NCI-H226 (cell line): ENCODE measurements at places on chromosomes 6 and 20.

DNA sequence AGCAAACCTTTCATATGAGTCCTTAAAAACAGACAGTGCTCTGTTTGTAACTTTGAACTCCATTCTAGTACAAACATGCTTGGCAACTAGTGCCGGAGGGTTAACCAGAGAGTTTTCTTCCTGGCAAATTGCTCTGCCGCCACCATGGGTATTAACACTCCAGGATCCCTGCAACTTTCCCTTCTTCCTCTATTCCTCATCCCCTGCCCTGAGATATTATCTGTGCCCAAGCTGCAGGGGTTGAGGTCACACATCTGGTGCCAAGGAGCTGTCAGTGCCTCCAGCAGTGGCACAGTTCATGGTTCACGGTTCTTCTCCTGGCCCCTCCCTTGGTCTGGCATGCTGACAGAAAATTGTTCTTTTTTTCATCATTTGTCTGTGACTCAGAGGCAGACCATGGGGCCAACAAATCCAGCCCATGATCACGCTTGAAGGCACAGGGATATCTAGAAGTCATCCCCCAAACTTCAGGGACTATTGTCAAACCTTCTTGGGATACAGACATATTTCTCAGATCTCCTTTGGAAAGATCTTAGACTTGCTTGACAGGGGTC is 77.5 kb downstream of the ATXN1 start:
- DNase-seq = peak; percentile 63

GRCh38 chr20:47620808-47621805 is 119.4 kb downstream of the NCOA3 start:
- peak; percentile 28 for DNase-seq

DNA sequence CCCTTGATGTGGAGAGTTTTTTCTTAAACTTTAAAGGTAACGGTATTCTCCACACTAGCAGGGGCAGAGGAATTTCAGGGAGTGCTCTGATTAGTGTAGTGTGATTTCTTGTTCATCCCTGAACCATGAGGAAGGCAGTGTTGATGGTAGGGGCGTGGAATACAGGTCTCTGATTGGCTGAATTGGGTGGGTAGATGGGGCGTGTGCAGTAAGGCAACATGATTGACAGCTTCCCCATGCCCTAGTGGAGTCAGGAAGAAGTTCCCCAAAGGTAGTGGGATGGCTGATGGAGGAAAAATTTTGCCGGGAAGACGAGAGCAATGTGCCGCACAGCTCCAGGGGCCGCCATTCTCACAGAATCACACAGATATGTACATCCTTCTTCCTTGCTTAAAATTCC is 97.4 kb upstream of the SALL4 start:
- DNase-seq = no peak

- peak; percentile 49 for DNase-seq
These were observed 639 bp upstream of the CD24 start for GRCh38 chr6:106974999-106975737.

GRCh38 chr6:31952140-31952805 is 6.4 kb downstream of the CFB start:
- DNase-seq = peak; percentile 46

DNA sequence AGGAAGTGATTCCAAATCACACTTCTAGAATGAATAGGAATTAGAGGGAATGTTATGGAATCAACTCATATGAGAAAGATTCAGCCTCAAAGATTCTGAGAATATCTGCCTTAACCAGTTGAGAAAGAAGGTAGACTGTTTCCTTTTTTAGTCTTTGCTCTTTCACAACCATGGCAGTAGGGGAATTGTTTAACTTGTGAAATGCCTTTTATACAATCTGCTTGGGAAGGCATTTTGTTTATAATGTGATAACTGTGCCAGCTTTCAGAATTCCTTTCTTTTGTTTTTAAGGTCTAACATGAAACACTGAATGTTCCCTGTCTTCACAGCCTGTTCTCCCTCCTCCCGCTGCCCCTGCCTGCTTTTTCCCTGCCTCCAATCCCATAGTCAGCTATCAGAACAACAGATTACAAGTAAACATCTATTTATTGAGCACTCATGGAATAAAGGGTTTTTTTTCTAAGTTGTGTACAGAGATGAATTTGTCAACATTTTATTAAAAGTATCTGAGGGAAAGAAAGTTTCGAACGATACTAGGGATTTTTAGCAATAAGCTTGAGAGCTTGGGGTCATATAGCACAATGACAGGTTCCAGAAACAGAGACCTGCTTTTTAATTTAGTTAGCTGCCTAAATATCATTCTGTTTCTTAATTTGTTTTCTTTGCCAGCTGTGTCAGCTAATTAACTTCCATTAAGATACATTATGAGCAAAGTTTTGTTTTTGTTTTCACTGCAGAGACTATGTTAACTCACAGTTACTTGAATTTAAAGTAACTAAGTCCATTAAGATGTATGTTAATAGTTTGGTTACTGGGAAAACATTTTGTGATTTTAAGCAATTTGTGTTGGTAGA is 28.3 kb upstream of the FBXO30 start:
- peak; percentile 6 for DNase-seq

DNA sequence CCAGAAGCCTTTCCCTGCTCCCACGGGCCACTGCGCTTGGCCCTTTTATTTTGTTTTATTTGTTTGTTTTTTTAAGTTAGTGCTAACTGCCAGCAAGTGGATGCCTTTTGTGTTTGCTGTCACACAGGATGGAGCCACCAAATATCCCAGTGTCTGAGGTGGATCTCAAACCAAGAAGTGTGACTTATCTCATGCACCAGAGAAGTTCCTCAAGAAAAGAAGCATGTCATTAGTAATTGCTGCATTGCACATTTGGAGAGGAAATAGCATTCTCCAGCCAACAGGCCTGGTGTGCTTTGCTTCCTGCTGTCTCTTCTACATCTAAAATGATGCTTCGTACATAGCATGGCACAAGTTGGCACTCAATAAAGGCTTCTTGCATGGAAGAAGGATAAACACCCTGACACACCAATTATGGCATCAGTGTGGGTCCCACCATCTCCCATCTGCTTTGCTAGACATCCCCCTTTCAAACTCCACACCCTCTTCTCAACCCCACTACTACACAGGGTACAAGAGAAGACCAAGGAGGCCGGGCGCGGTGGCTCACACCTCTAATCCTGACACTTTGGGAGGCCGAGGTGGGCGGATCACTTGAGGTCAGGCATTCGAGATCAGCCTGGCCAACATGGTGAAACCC is 1.9 kb upstream of the ATP9A start:
- DNase-seq = no peak

GRCh38 chr6:11413117-11413687 is 124.3 kb upstream of the TMEM170B start:
- DNase-seq = no peak

DNA sequence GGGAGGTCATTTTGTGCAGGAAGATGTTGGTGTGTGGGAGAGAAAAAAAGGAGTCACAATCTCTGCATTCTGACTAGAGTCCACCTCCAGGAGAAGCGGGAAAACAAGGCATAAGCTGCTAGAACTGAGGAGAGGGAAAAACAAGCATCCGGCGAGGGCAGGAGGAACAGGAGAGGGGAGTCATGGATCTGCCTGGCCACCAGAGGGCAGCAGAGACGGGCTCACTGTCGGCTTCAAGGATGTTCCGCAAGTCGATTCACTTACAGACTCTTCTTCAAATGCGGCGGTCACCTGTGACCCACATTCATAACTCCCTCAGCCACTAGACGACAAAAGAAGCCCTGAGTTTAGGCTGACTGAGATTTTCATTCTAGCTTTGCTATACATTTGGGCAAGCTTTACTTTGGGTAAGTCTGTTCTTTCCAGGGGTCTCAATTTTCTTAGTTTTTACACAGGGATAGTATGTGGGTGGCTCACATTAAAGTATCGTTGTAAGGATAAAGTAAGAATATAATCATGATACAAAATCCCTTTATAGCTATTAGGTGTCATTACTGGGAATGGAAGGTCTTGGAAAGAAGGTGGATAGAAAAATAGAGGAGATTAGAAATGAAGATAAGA is 6.6 kb upstream of the BTNL2 start:
- DNase-seq = peak; percentile 31

DNA sequence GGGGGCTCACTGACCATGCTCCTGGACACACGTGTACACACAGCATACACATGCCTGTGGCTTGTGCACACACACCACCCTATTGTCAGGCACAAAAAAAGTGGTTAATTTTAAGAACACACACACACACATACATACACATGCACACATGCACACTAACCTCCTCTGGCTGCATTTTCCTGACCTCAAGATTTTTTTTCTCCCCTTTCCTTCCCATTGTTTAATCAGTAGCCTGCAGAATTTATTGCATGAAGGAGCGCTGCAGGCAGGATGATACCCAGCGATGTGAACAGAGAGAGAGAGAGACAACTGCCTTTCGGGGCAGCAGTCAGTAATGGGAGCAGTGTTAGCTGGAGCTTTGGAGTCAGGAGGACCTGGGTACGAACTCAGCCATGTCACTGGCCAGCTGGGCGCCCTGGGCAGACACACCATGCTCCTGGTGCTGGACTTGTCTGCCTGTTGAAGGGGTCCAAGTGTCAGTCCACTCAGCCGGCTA is 990 bp upstream of the TRAF3IP2 start:
- no peak for DNase-seq

GRCh38 chr6:21886542-21887151 is 293.1 kb downstream of the SOX4 start:
- peak; percentile 16 for DNase-seq

DNA sequence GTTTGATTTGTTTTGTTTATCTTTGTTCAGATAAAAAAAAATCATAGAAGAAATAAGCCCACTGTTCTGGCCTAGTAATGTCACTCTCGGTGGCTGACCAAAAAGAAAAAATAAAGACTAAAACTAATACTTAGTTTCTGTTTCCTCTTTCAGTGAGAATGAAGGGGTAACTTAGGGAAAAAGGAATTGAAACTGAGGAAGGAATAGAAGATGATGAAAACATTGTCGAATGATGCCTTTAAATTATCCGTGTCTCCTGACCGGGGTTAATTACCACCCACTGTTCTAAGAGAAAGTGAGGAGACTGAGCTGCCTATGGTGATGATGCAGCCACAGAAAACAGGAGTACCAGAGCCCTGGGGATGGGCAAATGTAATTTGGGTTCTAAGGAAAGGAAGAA is 73.1 kb downstream of the PTCHD4 start:
- no peak for DNase-seq

- DNase-seq = no peak
These were observed 30.9 kb downstream of the ANGPT4 start for GRCh38 chr20:884983-885952.

DNA sequence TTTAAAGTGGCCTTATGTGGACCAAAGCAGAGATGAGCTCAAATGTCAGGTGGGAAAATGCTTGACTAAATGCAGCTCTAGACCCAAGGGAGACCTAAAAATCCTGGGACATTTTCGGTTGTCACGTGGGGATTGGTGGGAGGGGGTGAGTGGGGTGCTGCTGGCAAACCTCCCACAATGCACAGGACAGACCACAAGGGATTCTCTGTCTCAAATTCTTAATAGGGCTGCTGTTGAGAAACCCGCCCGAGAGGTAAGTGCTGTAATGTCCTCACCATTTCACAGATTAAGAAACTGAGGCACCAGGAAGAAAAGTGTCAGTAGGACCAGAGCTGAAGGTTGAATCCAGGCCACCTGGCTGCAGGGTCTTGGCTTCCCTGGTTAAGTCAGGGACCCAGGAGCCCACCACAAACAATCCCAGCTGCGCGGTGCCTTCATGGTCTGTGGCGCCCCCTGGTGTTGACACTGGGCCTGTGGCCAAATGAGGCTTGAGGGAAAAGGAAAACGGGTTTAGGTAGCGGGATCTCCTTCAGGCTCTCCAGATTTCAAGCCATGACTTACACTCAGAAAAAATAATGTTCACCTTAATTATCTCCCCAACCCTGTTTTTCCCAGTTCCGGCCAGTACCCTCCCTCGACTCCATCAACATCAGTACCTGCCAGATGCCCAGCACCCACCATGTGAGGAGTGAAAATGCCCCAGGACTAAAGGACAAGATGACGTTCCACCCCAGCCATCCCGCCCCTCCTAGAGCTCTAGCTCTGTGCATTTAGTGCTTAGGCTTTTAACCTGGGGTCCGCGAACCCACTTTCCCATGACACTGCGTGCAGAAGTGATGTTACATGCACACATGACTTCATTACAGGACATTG is 7.2 kb downstream of the HLA-G start:
- DNase-seq = no peak

DNA sequence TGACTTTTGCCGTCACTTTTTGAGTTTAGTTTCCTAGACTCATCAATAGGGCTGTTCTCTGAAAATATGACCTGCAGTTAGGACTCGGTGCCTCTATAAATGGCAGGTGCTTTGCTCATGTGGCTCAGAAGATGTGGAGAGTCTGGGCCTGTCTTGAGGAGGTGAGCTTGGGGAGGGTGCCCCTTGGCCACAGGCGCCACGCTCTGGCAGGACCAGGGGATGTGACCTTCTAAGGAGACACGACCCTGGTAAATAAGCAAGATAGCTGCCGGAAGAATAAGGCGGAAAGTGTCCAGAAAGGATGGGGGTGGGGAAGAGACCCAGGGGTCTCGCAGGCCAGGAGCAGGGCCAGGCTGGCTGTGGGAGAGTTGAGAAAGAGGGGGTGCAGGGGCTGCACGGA is 46.6 kb downstream of the TMEM242 start:
- DNase-seq = no peak

- DNase-seq = no peak
These were observed 19.0 kb downstream of the KIF3B start for GRCh38 chr20:32296412-32296811.

DNA sequence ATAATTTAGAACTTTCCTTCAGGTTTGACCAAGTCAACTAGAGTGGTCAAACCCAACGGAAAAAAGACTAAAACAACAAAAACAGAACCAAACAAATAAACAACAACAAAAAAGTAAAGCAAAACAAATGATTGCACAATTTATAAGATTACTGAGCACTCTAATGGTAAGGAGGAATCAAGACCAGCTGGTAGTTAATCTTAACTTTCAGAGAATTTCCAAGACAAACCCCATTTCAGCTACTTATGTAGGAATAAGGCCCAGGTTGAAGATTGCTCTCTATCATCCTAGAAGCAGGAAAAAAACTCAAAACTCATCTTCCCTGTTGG is 34.3 kb downstream of the UBD start:
- DNase-seq = no peak

GRCh38 chr20:47501116-47501481 is 588 bp upstream of the NCOA3 start:
- no peak for DNase-seq

DNA sequence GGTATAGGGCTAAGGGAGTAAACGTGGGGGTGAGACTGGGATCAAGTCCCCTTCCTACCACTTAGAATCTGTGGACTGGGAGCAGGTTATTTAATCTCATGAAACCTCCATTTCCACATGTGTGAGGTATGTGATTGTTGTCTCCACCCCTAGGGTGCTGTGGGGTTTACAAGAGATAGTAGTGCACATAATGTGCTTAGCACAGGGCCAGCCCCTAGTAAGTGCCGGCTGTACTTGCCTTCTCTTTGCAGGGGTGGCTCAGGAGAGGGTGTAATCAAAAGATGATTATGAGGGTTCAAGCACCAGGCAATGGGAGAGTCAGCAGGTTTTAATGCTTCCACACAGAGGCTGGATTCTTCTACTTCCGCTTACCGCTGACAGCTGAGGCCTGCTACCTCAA is 6.9 kb downstream of the NT5E start:
- no peak for DNase-seq

DNA sequence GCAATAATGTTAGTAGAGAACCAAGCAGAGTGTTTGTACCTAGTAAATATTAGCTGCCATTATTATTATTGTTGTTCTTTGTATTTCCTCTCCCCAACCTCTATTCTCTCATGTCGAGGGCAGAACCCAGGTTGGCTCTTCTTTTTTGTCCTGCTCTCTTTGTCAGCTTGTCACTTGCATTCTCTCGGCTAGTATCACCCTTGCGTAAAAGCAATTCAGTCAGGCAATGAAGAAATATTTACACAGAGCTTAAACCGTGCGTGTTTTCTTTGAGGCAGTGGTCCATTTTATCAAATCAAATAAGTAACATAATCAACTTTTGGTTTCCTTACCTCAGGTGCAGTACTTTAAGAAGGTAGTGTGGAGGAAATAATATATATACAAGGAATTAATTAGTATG is 83.9 kb downstream of the TULP4 start:
- DNase-seq = no peak
